Muscle of arm (tissue), 14 donors: ENCODE measurements at places on chromosomes 6 and 20. TPM values are rescaled to one million over a fixed set of nuclear protein-coding genes. Genes with fewer than 3 reads are reported as not detected.

DDX39B gene
- polyA plus RNA-seq = 312 TPM

HAO1 gene
- polyA plus RNA-seq = not detected

SDC4 gene
- polyA plus RNA-seq = not detected

NKX2-2 gene
- polyA plus RNA-seq = 0.26 TPM

PRPH2 gene
- polyA plus RNA-seq = 5.8 TPM

KHDRBS2 gene
- polyA plus RNA-seq = 0.11 TPM

GLP1R gene
- polyA plus RNA-seq = not detected

L3MBTL3 gene
- polyA plus RNA-seq = 5.9 TPM

LINC00237 gene
- 0.13 TPM for polyA plus RNA-seq

KCNQ2 gene
- polyA plus RNA-seq = 1.6 TPM

PACRG gene
- 2.6 TPM for polyA plus RNA-seq

PTPRT gene
- 1.2 TPM for polyA plus RNA-seq
